CD4-positive, alpha-beta T cell treated with Interleukin-15 for 1 hour (primary cell): ENCODE measurements at places on chromosomes 12 and 14.

DNA sequence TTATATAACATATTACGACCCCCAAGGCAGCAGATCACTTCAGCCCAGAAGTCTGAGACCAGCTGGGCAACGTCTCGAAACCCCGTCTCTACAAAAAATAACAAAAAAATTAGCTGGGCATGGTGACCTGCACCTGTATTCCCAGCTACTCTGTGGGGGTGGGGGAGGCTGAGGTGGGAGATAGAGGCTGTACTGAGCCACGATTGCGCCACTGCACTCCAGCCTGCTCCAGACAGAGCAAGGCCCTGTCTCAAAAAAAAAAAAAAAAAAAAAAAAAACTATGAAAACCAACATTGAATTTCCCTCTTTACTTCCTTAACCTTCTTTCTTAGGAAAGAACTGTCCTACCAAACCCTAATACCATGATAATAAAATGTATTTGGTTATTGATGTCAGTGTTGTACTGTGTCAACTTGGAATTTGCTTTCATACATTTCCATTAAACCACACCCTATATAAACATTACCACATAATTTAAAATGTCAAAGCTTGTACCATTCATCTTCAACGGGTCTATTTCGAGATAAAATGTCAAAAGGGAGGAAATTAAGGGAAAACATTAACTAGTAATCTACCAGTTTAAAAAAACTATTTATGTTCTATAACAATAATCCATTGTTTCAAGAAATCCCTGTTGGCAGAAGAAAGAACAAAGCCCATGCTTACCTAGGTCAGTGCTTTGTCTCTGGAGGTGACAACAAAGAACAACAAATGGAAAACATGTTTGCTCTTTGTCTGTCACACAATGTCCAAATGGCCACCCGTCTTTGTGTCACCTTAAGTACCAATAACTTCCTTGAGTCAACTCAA, 17.4 kb downstream of the GALNT4 start:
- no peak for DNase-seq

- no peak for DNase-seq
These were observed 21.5 kb downstream of the SUDS3 start for GRCh38 chr12:118397708-118398440.

- no peak for DNase-seq
These were observed 26.9 kb downstream of the SIX1 start for GRCh38 chr14:60622210-60622916.

GRCh38 chr12:2336409-2336829, 283.6 kb downstream of the CACNA1C start:
- DNase-seq: peak; percentile 49

DNA sequence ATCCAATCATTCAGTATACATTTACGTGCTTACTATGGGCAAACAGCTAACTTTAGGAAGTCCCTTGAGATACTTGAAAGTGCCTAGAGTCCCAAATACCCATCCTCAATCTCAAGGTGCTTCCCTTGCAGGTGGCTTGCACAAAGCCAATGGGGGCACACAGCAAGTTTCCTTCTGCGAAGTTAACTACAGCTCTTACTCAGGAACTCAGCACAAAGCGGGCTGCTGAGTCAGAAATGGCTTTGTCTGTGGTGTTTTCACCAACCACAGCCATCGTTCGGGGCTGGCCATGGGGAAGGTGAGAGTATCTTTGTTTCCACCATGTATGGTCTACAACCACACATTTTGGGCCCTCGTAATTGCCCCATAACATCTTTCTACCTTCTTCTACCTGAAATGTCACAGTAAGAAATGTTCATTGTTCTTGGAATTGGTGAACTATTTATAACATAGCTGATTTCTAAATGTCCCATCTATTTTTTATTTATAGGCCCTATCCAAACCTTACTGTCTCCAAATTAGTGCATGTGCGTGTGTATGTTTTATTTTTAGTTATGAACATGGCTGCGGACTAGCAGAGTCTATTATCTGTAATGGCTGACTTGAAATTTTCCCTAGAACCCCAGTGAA, 13.9 kb downstream of the MFAP5 start:
- no peak for DNase-seq

- DNase-seq: no peak
These were observed 57.3 kb downstream of the FNTB start for GRCh38 chr14:65043893-65044595.

DNA sequence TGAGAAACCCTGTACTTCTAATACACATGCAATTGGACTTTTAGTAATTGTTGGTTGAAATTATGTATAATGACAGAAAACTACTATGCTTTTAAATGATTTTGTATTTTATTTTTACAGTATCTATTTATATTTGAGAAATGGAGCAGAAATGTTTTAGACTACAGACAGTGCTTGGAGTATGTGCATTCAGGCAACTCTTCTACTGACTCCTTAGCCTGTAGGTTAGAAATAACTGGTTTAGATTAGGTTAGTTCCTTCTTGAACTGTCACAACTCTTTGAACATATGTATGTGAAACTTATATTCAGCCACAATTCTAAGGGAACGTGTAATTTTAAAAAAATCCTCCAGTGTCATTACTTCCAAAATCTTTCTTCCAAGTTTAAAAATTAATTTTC, 1.7 kb downstream of the FGFR1OP2 start:
- no peak for DNase-seq

GRCh38 chr12:38282886-38283285, 33.7 kb upstream of the ALG10B start:
- DNase-seq: no peak

- DNase-seq: no peak
These were observed 4.6 kb downstream of the AGAP2 start for GRCh38 chr12:57733928-57734327.

GRCh38 chr14:105468621-105469241, 5.9 kb upstream of the CRIP2 start:
- DNase-seq: no peak

- peak; percentile 44 for DNase-seq
These were observed 28.2 kb upstream of the LRP1-AS start for GRCh38 chr12:57175428-57176138.

DNA sequence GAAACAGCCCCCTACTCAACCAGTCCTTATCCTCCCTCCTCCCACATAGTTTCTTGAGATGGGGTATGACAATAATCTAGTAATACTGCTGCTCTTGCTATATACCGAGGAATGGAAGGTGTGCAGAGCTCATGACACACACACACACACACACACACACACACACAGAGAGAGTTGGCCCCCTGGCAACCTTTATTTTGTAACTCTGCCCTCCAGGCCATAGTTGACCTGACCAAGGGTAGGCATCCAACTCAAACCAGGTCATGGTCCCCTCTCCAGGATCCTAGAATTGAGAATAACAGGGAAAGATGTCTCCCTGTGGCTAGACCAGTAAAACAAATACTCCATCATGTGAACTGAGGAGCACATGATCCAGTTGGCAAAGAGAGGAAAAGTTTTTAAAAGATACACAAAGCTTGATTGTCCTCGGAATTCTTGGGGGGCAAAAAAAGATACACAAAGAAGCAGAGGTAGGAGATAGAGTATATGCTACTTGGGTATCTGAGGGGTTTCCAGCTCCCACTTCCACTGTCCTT, 11.3 kb downstream of the ERO1A start:
- no peak for DNase-seq
